ENCODE measurements at places on chromosomes 2 and 18.
A peak's percentile ranks its signal among the peaks of the same experiment; 100 is the strongest.

DNA sequence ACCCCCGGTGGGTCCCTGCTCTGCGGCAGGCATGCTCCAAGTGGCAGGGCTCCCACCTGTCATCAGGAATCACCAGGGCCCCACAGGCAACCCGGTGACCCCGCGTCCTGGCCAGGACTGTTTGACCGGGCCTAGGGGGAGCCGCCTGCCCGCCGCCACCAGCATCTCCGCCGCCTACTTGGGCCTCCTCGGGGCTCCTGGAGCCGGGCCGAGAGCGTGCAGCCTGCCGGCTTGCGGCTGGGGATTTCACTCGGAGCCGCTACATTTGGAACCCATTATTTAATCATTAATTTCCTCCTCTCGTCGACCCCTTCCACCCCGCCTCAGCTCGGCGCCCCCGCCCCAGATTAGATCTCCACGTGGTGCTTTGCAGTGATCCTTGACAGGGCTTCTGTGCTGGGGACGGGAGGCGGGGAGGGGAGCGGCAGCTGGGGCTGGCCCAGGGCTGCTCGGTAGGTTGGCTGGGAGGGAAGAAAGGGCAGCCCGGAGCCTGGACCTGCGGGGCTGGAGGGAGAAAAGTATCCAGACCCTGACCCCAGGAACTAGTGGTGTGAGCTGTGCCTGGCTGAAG, 295.4 kb downstream of the CYP26B1 start:
- DNase-seq: no peak

- DNase-seq: no peak
These were observed 373.7 kb downstream of the RBM43 start for GRCh38 chr2:150887926-150888325.

- DNase-seq: no peak
These were observed 62.7 kb downstream of the ASAP2 start for GRCh38 chr2:9269295-9269694.

DNA sequence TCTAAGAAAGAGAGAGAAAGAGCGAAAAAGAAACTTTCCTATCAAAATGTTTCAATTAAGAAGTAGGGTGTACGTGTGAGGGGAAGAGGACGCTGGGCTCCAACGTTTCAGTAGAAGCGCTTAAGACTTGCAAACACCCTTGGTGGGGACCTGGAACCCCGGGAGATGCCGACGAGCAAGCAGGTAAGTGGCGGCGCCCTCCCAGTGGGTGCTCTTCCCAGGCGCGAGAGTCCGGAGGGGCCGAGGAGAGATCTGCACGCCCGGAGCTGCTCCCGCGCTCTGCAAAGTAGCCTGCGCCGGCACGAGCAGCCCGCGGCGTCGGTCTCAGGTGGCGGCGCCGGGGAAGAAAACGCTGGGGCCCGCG, 678 bp upstream of the OTX1 start:
- DNase-seq: no peak

- no peak for DNase-seq
These were observed 4.5 kb downstream of the B3GNT2 start for GRCh38 chr2:62200291-62200841.

GRCh38 chr2:231486851-231487596, 22.7 kb upstream of the NCL start:
- no peak for DNase-seq

DNA sequence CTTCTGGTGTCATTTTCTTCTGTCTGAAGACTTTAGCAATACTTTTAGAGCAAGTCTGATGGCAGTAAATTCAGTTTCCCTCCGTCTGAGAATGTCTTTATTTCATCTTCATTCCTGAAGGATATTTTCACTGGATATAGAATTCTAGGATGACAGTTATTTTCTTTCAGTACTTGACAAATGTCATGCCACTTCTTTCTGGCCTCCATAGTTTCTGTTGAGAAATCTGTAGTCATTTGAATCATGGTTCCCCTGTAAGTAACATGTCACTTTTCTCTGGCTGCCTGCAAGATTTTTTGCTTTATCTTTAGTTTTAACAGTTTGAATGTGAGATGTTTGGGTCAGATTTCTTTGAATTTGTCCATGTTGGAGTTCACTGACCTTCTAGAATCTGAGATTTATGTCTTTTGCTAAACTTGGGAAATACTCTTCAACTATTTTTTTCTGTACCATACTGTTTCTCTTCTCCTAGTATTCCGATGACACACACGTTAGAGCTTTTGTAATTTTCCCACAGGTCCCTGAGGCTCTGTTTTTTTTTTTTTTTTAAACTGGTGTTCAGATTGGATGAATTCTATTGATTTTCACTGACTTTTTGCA, 30.2 kb downstream of the RMND5A start:
- no peak for DNase-seq

- no peak for DNase-seq
These were observed 51.0 kb downstream of the ANKRD44 start for GRCh38 chr2:197259470-197259999.

DNA sequence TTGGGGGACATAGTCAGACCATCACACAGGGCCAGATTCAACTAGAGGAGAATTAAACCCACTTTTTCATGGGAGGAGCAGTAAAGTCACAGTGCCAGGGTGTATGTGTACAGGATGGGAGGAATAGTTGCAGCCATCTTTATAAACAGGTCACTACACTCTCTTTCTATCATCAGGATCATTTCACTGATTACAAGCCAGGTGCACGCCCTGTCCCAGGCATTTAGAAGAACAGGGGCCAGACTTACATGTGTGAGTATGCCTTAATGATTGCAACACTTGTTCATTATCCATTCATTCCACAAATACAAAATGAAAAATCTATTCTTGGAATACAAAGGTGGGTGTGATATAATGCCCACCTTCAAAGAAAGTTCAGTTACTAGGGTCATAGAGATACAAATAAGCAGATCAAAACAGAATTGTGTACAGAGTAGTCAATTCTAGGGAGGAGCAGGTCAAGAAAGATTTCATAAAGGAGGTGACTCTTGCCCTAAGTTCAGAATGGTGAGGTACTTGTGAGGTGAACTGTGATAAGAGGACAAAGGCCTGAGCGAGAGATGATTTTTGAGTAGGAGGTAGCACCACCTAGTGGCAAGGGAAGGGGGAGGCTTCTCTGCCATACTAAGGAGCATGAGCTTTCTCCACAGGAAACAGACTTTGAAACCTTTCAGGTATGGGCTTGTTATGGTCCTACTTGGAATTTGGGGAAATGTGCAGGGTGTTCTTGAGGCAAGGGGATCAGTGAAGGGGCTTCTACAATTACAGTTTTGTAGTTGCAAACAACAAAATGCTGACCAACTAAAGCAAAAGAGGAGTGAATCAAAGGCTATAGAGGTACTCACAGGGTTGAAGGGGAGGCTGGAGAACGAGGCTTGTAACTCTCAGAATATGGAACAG, 156.3 kb downstream of the SUCLG1 start:
- DNase-seq: peak; percentile 62

GRCh38 chr2:150023044-150023443, 435.5 kb upstream of the MMADHC start:
- DNase-seq: no peak

GRCh38 chr2:101173707-101174295, 22.6 kb upstream of the TBC1D8 start:
- DNase-seq: no peak

DNA sequence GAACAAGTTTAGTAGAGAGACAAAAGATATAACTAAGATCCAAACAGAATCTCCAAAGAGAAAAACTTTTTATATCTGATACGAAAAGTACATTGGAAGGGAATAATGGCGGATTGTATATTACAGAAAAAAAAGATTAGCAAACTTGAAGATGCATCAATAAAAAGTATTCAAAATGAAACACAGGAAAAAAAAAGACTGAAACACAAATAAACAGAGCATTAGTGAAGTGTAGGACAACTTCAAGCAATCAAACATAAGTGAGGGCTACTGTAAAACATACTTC, 41.1 kb upstream of the MYCN start:
- DNase-seq: no peak

DNA sequence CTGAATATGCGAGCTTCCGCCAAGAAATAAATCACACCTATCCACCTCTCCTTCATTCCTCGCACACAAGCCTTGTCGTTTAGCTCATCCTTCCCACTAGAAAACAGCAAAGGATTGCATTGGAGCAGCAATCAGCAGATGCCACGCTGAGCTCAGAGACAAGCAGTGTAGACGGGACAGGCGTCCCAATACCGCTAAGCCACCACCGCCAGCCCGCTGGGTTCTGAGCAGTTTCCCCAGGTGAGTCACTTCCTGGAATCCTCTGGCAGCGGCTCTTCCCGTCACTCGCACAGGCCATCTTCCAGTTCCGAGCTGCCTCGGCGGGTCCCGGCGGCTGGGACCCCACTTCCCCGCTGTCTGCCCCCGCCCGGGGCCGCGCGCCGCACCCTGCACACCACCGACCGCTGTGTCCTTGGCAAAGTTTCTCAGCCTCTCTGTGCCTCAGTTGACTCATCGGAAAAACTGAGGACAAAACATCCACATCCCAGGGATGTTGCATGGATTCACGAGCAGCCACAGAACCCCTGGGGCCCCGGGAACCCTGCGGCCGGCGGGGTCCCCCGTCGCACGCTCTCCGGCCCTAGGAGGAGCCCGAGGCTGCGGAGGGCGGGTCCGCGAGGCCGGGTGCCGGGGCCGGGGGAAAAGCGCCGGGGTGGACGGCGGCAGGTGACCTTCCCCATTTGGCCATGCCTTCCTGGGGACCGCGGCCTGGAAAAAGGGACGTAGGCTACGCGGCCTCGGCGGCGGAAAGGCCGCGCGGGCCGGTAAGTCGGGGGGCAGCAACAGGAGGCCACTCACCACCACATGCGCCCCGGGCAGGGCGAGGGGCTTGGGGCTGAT, 573 bp downstream of the KDSR start:
- DNase-seq: peak; percentile 30

DNA sequence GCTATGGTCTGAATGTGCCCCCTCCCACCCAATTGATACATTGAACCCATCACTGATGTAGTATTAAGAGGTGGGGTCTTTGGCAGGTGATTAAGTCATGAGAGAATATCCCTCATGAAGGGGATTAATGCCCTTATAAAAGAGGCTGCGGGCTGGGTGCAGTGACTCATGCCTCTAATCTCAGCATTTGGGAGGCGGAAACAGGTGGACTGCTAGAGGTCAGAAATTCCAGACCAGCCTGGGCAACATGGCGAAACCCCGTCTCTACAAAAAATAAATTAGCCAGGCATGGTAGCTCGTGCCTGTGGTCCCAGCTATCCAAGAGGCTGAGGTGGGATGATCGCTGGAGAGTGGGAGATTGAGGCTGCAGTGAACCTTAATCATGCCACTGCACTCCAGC, 14.3 kb downstream of the POLR2D start:
- DNase-seq: no peak

DNA sequence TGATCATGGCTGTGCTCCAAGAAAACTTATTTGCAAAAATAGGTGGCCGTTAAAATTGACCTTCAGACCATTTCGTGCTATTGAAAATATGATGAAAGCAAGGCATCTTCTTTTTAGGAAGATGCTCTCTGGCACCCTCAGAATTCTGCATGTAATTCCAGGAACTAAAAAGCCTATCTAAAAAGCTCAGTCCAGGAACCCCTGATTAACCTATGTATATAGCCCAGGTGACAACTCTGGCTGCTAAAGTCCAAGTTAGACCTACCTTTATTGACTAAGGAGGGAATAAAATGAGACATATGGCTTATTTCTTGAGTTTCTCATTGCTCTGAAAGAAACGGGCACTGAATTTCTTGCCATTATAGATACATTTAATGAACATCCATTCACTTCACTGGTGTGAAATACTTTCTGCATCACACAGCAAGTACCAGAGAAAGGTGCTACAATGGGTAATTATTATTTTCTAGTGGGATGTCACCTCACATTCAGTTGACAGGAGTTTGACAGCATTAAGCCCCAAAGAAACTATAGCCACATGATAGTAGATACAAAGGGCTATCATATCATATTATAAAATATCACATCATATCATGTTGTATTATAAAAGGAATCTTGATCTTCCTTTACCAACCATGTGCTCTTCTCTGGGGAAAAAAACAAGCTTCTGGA, 83.8 kb downstream of the EPHA4 start:
- no peak for DNase-seq

DNA sequence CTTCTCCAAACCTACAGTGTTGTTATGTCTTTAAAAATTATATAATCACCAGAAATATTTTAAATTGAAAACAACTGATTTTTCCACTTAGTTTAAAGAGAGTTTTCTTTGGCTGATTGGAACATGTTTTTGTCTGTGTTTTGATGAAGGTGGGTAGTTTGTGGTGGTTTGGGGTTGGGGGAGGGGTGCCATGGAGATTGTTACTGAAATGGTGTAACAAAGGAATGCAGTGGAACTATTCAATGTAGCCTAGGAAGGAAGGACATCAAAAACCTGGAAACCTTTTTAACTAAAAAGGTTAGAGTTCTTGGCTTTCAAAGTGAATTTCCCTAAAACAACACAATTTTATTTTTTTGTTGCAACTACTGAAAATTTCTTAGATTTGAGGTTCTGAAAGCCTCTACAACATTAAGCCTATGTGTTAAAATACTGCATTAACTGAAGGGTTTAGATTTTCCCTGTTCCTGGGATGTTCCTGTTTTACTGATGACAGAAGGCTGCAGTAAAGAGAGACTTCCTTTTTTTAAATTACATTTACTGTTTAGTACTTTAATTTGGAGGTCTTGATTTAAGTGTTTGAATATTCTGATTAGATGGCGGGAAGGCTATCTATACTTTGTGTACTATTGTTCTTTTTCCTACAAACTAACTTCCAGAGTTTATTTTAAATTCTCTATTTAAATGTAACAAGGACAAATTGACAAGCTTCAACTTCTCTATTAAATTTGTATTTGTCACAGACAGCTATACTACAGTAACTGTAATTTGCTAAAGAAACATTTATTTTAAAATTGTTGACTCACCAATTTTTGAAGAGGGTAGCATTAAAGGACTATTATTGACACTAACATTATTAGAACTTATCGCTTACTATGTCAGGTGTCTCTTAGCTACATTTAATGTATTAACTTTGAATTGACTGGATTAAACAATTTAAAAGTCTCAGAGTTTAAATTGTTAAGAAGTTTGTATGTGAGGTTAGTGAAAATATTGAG, 87.7 kb downstream of the LIMS1 start:
- no peak for DNase-seq

DNA sequence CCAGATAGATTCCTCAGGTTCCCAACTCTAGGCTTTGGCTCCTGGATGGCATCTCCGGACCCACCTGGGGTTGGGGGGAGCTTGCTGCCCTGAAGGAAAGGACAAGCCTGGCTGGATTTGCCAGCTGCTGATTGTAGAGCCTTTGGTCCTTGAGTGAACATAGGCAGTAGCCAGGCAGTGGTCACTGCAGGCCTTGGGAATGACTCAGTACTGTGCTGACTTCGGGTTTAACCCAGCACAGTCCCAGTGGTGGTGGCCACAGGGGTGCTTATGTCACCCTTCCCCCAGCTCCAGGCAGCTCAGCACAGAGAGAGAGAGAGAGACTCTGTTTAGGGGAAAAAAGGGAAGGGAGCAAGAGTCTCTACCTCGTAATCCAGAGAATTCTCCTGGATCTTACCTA, 27.7 kb upstream of the ACTR2 start:
- DNase-seq: no peak

DNA sequence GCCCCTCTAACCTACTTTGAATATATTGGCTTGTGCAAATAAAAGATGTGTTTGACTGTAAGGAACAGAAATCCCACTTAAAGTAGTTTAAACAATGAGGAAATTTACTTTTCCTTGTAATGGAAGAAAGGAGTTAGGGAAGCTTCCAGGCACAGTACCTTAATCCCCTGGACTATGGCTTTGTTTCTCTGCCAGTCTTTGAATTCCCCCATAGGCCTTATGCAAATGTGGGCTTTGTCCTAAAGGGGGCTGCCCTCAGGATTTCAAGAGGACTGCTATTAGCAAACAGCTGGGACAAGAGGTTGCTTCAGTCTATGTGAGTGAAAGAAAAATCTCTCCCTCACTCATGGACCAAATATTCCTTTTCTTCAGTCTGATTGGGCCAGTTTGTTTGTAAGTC, 255.1 kb upstream of the THSD7B start:
- DNase-seq: no peak

- peak; percentile 53 for DNase-seq
These were observed 36.6 kb downstream of the RPL31 start for GRCh38 chr2:101038455-101039255.

Data from HEK293T (cell line).